NCI-H1048 (cell line): ENCODE measurements at places on chromosomes 7 and 10.

GRCh38 chr10:18455086-18455884 is 196.1 kb downstream of the NSUN6 start:
- DNase-seq, result no peak

DNA sequence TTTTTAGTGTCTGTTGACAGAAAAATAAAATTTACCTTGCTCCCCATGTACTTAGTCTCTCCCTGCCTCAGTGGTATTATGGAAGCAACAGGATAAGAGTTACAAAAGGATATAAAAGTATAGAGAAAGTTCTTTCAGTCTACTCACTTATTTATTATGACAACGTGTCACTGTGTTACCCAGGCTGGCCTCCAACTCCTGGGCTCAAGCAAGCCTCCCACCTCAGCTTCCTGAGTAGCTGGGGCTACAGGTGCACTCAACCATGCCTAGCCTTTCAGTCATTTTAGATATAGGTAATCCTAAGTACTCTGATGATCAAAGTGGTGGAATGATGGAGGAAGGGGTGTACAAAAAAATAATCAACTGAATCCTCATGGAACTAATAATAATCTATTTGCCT is 215.2 kb upstream of the MKLN1 start:
- no peak for DNase-seq

- no peak for DNase-seq
Observed at GRCh38 chr10:21602313-21602712, 68.3 kb downstream of the MLLT10 start.

DNA sequence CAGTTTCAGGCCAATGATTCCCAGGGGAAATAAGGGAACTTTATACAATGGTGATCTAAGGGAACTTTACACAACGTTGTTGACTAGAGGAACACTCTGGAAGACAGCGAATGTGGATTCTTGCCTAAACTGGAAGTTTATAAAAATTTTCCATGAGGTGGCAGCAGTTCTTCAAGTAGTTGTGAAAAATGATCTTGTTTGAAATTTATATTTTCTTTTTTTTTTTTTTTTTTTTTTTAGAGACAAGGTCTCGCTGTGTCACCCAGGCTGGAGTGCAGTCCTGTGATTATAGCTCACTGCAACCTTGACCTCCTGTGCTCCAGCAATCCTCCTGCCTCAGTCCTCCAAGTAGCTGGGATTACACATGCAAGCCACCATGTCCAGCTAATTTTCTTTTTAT is 32.1 kb upstream of the GTF2I start:
- DNase-seq, result no peak

DNA sequence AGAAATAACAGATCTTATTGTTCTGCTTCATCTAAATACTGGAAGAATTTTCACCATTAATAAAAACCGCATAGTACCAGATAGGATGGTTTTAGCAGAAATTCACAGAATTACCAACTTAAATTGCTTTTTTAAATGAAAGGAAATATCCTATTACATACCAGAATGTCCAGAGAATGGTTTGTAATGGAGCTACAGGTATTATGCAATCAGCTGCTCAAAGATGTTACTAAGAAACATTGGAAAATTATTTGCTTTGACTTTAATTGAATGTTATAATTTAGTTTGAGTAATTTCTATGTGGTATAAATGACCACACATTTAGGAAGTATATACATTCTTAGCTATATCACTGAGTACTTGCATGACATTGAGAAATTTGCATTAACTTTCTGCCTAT is 338.3 kb downstream of the ETV1 start:
- no peak for DNase-seq

GRCh38 chr7:28418311-28418710 is 6.0 kb downstream of the CREB5 start:
- no peak for DNase-seq

GRCh38 chr10:119090026-119090795 is 9.6 kb upstream of the EIF3A start:
- DNase-seq, result no peak

DNA sequence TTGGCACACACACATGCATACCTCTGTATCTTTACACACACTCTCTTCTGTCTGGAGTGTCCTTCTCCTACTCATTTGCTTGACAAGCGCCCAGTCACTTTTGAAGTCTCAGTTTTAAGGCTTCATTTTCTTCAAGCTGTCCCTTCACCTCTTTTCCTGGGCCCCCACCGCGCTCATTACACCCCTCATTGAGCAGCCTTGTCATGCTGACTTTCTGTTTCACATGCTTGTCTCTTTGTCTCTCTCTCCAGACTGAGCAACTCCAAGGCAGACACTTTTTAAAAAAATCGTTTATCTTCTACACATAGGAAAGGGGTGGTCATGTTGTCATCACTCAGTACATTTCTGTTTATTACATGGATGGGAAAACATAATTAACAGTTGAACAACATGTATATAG is 225.2 kb upstream of the FZD1 start:
- no peak for DNase-seq

DNA sequence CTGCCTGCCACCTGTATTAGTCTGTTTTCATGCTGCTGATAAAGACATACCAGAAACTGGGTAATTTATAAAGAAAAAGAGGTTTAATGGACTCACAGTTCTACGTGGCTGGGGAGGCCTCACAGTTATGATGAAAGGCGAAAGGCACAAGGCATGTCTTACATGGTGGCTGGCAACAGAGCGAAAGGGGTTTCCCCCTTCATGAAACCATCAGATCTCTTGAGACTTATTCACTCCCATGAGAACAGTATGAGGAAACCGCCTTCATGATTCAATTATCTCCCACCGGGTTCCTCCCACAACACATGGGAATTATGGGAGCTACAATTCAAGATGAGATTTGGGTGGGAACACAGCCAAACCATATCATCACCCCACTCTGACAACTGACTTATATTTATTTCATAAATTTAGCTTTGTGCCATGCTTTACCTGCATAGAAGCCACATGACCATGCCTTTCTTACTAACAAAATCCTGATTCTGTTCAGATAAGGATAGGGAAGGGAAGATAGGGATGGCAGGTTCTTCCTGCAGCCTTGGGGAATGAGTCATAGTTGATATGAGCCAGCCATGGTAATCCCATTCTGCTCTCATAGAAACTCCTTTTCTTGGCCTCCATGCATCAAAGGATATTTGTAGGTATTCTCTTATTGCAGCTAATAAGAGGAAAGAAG is 191.3 kb upstream of the AGK start:
- no peak for DNase-seq

GRCh38 chr10:33612551-33612950 is 278.1 kb upstream of the NRP1 start:
- DNase-seq, result no peak

GRCh38 chr7:157409149-157409752 is 72.4 kb downstream of the DNAJB6 start:
- no peak for DNase-seq

DNA sequence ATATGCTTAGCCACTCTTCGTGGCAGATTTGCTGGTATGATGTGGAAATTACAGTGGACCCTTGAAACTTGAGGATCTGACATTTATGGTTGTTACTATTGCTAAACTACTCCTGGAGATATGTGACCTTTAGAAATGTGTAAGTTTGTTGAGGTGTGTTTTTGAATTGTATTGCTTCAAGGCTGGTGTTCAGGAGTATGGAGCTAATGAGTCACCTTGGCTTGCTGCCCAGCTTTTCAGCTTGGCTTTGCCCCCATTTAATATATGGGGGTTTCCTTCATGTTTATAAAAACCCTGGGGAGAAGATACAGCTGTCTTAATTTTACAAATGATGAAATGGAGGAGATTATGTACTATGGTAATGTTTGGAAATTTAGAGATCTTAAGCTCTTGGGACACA is 11.6 kb downstream of the HBP1 start:
- DNase-seq, result no peak

GRCh38 chr10:80156216-80156615 is 23.7 kb downstream of the PLAC9 start:
- no peak for DNase-seq

GRCh38 chr7:117362294-117362888 is 39.5 kb upstream of the WNT2 start:
- no peak for DNase-seq
